Type B pancreatic cell (in vitro differentiated cells): ENCODE measurements at places on chromosomes 16 and 17. TPM values are rescaled to one million over a fixed set of nuclear protein-coding genes. Genes with fewer than 3 reads are reported as not detected.

DNA sequence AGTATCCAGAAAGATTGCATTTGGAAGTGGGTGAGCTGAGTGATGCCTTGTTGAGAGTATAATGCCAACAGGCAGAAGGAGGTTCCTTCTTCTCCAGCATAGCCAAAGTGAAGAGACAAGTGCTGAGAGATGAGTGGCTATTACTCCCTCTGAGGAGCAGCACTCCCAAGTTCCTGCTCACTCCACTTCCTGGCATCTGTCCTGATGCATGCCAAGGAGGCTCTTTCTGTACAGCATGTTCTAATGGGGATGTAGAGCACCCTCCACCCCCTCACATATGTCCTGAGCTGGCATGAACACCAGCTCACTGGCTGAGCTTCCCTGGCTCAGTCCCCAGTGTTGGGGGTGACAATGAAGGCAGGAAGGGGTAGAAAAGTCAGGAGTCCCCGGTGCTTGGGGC, 44.2 kb upstream of the DNAH9 start:
- no peak for DNase-seq

The GRB7 gene
- 31.8 and 73.9 TPM in 2 replicates for total RNA-seq

DNA sequence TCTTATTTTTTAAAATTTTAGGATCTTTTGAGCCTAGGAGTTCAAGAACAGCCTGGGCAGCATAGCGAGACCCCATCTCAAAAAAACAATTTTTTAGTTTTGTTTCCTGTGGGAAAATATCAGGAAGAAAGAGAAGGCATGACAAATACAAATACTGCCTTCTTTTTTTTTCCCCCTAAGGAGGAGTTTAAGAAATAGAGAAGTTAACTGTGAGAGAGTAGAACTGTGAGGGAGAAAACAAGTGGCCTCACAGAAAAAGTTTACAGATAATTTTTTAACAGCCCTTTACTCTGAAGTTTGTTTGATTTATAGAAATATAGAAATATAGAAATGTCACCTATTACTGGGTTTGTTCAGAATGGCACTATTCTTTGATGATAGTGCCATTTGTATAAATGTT, 21.1 kb downstream of the TTYH2 start:
- no peak for DNase-seq

GRCh38 chr17:34465789-34466188, 102.8 kb upstream of the CCL1 start:
- DNase-seq = no peak

- DNase-seq = no peak
These were observed 46.4 kb downstream of the NUP88 start for GRCh38 chr17:5373112-5373511.

The KRTAP16-1 gene
- total RNA-seq = not detected in 2 replicates
